ENCODE measurements at places on chromosomes 2 and 18.

GRCh38 chr2:195009202-195009601 is 647.8 kb upstream of the SLC39A10 start:
- no peak for DNase-seq

DNA sequence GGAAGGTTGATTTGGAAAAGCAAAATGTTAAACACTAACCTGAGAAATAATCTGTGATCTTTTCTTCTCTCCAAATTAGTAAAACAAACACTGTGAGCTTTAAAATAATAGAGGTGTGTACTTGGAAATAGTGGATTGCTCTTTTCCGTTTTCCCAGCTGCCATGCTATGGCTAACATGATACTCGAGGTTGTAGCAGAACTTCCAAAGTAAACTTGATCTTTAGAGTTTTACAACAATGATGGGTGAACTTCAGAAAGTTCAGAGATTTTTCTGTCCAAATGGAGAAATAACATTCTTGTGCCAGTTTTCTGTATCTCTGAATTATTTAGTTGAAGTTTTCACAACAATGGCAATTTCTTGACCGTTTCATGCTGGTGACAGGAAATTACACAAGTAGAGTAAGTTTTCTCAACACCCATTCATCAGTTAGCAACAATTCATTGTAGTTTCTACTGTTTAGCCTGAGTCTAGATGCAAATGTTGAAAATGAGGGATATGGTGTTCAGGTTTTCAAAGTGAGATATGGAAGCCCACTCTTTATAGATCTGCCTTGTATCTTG is 135.3 kb upstream of the CTAGE1 start:
- DNase-seq, result no peak

DNA sequence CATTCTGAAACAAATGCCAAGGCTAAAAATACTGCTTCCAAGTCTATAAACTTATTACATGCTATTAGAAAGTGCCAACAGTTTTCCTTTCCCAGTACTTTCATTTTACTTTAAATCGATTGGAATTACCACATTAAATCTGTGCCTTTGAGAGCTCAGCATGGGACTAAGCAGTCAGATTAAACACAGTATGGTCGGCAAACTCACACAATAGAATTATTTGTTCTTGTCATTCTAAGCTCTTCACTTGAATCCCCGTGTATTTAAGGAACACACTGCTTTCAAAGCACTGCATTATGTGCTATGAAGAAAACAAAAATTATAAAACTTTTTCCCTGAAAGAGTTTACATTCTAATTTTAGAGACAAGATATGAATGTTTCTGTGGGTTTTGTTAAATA is 444.4 kb upstream of the SLC39A10 start:
- DNase-seq, result no peak

DNA sequence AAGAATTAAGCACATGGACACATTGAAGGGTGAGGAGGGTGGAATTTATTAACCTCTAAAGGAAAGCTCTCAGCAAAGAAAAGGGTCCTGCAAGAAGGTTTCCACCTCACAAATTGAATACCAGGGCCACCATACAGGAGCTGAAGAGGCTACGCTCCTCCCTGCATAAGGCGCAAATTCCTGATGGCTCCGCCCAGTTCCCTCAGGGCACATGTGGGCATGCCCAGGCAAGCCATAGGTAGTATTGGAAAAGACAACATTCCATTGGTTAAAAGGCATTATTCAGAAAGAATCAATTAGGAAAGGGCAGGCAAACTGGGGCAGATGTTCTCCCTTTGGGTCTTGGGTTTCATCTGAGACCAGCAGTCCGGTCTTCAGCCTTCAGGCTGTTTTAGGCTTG is 161.2 kb downstream of the PTPRM start:
- no peak for DNase-seq

DNA sequence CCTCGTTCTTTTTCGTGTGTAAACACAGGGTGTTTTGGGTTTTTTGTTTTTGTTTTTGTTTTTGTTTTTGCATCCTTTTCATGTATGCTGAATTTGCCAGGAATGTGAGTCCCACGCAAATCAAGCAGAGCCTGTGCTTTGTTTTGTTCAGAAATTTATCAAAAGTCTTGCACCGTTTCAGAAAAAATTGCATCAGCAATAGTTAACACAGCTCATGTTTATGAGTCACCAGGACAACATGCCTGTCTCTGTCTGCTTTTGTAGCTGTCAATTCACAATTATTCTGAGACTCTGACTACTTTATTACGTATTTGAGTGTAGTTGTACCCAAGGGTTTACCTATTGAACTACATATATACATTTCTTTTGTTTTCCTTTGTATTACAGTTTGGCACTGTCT is 38.3 kb downstream of the MRPL44 start:
- no peak for DNase-seq

GRCh38 chr2:129908721-129909373 is 70.6 kb upstream of the RAB6C start:
- DNase-seq, result no peak
